ENCODE measurements at places on chromosomes 1 and 21.

GRCh38 chr1:113557187-113557586 is 166.9 kb downstream of the MAGI3 start:
- no peak for DNase-seq

- no peak for DNase-seq
These were observed 255.9 kb downstream of the CAMTA1 start for GRCh38 chr1:7040969-7041695.

GRCh38 chr1:230084408-230085177 is 17.6 kb downstream of the GALNT2 start:
- DNase-seq, result no peak

DNA sequence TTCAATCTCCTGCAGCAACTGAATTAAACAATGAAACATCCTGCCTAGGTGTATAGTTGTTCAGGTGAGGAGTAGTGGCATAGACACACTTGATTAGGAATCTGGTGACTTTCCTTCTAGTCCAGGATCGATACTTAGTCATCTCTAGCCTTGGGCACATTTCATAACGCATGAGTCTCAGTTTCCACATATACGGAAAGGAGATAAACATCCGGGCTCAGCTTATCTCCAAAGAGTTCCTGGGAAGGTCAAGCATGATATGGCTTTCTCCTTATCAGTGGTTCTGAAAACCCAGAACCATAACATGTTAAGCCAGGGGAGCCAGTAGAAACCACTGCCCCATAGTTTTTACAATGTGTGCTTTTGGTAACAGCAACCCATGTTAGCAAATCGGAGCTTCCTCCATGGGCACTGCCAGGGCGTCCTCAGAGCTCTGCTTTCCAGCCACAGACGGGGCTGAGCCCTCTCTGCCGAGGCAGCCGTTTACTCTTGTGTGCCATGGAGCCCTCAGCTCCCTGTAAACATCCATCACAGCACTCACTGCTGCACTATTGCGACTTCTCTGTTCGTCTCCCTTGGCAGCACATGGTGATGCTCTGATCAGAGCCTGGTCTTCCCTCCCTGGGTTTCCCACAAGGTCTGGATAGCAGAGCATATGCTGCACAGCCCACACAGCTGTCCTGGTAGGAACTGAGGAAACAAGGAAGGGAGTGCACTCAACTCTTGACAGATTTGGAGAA is 34.6 kb downstream of the RUNX1 start:
- DNase-seq, result no peak

DNA sequence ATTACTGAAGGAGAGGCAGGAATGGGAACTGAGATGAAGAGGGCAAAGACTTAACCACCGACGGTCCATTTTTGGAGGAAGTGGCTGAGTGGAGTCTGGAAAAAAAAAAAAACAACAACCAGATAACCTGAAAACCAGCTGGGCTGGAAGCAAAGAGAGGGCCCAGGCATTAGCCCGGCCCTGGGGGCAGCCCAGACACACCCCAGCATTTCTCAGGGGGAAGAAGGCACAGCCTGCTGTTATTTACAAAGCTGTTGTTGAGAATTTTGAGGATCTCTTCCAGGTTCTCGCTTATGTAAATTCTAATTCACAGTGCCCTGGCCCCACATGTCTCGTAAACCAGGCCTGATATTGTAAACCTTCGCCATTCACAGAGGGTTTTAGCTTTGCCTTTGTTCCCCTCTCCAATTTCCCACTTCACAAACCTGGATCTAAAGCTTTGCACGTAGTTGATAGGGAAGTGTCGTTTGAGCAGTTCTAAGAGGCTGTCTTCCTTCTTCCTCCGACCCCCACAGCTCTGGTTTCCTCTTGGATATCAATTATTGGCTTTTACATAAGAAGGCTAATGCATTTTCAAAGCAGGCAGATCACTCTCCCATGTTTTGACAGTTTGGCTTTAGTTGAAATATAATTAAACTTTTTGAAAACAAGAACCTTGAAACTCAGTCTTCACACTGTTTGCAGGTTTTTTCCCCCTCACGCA is 161.8 kb upstream of the IRF2BP2 start:
- peak; percentile 42 for DNase-seq

- DNase-seq, result no peak
These were observed 5.5 kb downstream of the ETNK2 start for GRCh38 chr1:204146309-204146708.

GRCh38 chr1:71028981-71029380 is 18.6 kb downstream of the PTGER3 start:
- DNase-seq, result no peak

DNA sequence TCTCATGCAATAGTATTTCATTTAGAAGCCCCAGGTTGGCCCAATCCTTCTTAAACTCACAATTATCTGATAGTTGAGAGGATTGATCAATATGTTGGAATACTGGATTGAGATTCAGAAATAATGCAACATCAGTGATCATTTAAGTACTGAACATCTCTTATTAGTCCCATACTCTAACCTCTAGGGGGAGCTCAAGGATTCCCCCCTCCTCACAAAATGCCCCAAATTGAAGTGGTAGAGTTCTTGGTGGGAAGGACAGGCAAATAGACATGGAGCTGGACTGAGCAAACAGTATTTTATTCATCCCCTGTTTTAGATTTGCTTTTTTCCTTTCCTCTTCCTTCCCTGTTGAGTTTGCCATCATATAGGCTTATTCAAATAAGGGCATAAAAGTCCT is 62.8 kb downstream of the NGF start:
- no peak for DNase-seq

GRCh38 chr21:39800311-39800710 is 55.3 kb downstream of the IGSF5 start:
- DNase-seq, result no peak

GRCh38 chr1:46477153-46477929 is 12.3 kb upstream of the DMBX1 start:
- DNase-seq, result peak; percentile 67

GRCh38 chr1:151013518-151013917 is 5.3 kb downstream of the PRUNE1 start:
- DNase-seq, result no peak

DNA sequence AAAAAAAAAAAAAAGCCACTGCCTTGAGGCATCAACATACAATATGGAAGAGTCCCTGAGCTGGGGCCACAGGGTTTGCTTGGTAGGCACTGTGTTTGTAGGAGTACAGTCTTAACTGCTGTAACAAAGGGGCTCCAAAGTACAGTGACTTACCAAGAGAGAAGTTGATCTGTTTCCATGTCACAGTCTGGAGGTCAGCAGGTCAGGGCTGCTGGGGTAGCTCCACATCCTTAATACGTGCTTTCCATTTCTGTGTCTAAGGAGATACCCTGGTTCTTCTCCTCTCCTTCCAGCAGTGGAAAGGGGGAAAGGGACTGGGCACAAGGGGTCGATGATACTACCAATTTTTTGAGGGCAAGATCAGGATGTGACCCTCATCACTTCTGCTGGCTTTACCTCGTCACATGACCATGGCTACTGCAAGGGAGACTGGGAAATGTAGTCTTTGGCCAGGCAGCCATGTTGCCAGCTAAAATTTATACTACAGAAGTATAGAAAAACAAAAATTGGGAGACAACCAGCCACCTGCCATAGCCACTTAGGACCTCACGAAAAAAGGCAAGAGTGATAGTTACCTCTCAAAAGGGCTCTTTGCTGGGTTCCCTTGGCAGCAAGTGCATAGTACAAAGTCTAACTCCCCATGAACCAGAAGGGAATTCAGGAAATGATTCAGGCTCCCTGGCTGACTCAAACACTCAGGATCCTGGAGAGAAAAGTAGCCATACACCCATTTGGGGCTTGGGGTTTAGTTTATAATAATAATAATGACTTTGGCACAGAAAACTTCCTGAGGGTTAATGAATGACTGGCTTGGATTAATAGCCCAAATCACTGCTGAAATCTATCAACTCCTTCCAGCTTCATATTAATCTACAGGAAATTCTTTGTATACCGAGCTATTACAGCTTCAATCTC is 52.7 kb upstream of the ATP5PO start:
- DNase-seq, result no peak

GRCh38 chr1:196557797-196558196 is 50.4 kb downstream of the KCNT2 start:
- no peak for DNase-seq

GRCh38 chr21:20220586-20220985 is 777.6 kb upstream of the NCAM2 start:
- DNase-seq, result no peak

GRCh38 chr1:244211559-244211944 is 160.5 kb downstream of the ZBTB18 start:
- DNase-seq, result no peak

DNA sequence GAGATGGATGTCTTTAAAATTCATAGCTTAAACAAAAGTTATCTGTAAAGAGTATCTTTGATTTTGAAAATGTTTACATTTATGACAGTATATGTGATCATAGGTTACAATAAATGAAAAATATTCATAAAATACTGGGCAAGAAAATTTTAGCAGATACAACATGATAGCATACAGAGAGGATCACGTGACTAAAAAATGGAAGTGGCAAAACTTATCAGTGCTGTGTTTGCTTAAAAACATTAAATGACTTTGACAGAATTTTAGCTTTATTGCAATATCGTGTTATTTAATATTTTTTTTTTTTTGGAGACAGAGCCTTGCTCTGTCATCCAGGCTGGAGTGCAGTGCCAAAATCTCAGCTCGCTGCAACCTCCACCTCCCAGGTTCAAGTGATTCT is 2294.1 kb downstream of the NCAM2 start:
- DNase-seq, result no peak

DNA sequence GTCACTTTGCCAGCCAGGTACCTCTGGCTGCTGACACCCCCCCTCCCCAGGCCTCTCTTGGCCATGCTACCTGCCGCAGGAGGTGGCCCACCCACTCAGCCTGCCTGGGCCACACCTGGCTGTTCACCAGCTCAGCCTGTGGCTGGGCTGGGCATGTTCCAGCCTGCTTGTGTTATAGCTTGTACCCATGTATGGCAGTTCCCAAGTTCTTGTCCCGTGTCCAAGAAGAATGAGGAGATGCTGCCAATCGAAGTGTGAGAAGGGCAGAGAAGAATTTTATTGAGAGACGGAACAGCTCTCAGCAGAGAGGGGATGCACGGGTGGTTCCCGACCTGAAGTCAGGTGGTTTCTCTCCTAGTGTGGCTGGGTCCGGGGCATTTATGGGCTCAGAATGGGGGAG is 3.9 kb upstream of the MMEL1 start:
- no peak for DNase-seq

- DNase-seq, result no peak
These were observed 1652.0 kb downstream of the NCAM2 start for GRCh38 chr21:22650226-22650625.

GRCh38 chr1:225700164-225700821 is 47.4 kb upstream of the ENAH start:
- no peak for DNase-seq

DNA sequence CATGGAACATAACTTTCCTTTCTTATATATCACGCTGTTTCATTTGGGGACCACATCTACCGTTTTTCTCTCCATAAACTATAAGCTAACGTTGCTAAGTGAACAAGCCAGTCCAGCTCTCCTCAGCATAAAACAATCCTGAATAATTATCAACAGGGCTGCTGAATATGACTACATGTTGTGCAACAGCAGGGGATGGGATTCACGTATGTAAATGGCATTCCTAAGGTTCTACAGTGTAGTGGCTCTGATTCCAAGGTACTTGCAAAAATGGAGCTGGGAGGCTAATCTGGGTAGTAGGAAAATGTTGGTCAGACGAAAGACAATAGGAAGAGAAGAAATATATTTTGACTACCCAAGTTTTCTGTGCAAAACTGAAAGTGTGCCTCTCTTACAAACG is 262.8 kb downstream of the RWDD3 start:
- DNase-seq, result no peak

GRCh38 chr1:162538815-162539431 is 22.6 kb upstream of the UAP1 start:
- DNase-seq, result no peak

- no peak for DNase-seq
These were observed 81.2 kb downstream of the TOMM20 start for GRCh38 chr1:235047331-235047871.

DNA sequence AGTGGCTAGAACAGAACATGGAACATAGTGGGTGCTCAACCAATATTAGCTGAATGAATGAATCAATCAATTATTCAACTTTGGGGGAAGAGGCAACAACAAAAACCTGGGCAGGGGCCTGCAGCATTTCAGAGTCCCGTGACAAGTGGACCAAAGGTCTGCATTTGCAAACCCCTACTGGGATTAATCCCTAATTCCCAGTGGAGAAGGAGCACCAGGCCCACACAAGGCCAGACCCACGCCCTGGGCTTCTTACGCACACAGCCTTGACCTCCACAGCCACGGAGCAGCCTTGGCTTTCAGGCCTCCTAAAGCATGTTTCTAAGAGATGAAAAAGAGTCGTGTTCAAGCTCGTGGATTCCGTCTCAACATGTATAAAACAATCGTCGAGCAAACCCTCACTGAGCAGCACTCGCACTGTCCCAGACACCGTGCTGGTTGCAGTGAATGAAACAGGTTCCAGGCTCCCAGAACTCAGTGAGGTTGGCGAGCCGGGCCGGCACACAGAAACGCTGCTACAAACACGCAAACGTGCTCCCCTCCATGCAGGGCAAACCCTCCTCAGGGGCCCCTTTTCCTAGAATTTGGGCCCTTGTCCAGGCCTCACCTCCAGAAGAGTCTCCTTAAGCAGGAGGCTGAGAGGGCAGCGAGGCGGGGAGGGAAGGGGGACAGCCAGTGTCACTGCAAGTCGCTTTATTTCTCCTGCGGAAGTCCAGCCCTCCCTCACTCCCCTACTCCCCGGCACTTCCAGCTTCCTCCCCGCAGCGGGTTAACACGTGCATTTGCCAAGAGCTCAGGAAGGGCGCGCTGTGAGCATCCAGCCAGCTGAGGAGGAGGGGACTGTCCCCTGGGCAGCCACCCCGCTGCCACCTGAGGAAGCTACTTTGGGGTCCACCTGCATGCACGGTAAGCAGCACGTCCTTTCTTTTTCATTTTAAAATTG is 556.4 kb downstream of the KIF26B start:
- no peak for DNase-seq

DNA sequence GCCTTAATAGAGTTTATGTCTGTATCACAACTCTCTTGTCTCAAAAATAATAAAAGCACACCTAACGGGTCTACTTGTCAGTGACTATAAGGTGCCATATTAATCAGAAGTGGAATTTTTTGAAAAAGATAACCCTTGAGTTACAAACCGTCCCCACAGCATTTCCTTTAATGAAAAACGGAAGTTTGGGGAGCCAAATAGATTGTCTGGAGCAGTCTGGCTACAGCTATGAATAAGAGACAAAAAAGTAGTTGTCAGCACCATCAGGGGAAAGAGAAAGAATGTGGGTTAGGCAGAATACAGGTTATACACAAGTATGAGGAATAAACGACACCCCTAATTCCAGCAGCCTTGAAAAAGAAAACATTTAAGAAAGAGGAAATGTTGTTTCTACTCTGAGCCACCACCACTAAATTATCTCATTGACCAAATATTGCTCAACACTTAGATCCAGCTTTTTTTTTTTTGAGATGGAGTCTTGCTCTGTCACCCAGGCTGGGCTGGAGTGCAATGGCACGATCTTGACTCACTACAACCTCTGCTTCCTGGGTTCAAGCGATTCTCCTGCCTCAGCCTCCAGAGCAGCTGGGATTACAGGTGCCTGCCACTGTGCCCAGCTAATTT is 29.4 kb upstream of the USP24 start:
- DNase-seq, result no peak

GRCh38 chr1:234093741-234094140 is 189.3 kb downstream of the SLC35F3 start:
- no peak for DNase-seq

- DNase-seq, result no peak
These were observed 125.4 kb upstream of the USP25 start for GRCh38 chr21:15604413-15604812.

- no peak for DNase-seq
These were observed 80.9 kb downstream of the ABCA4 start for GRCh38 chr1:94039871-94040569.

GRCh38 chr1:227245613-227246320 is 72.5 kb downstream of the CDC42BPA start:
- no peak for DNase-seq

GRCh38 chr1:32684167-32684811 is 18.3 kb downstream of the SYNC start:
- DNase-seq, result no peak

Data from GM06990 (cell line).